ENCODE measurements at places on chromosomes 2 and 18.

DNA sequence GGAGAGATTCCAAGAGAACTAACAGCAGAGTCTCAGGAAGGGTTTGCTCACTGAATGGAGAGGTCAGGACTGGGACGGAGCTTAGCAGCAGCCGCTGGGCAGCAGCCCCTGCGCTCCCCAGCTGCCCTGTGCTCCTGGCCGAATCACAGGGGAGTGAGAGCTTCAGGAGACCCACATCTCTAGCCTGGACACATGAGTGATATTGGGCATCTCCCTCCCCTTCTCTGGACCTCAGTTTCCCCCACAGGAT is 511 bp downstream of the MATN3 start:
- DNase-seq: no peak

DNA sequence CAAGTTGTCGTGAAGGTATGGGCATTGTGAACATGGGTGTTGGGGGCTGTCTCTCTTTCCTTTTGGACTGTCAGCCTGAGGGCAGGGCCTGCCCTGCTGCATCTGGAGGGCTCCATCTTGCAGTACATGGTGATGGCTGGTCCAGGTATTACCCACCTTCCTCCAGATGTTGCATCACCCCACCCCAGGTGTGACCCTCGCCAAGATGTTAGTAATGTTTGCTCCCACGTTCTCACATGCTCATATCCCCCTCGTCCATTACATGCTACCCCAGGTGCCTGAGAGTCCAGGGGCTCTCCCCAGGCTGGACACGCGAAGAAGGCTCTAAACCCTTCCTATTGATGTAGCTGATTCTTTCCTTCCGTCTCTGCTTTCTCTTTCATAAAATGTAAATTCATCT is 13.9 kb downstream of the ZAP70 start:
- DNase-seq: no peak

GRCh38 chr2:158726911-158727592 is 68.1 kb upstream of the DAPL1 start:
- DNase-seq: no peak

- DNase-seq: no peak
These were observed 38.6 kb downstream of the PIKFYVE start for GRCh38 chr2:208304695-208305094.

- no peak for DNase-seq
These were observed 24.3 kb upstream of the FSHR start for GRCh38 chr2:49178656-49179055.

DNA sequence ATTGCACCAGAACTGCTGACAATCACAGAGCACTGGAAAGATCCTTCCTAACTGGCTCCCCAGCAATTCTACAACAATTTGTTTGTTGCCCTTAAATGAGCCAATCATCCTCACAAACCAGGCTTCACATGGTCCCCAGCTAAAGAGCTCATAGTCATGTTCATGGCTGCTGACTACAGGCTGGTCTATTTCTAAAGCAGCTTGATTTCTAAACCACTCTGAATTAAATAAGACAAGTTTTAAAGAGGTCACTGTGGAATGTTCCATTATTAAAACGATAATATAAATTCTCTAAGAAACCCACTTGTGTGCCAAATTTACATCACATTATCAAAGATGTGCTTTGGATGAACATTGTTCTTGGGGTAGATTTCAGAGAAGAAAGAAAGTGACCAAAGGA is 110.7 kb downstream of the COPS8 start:
- DNase-seq: no peak

GRCh38 chr2:65035351-65035943 is 20.8 kb upstream of the CEP68 start:
- no peak for DNase-seq

- no peak for DNase-seq
These were observed 2.8 kb downstream of the KCNIP3 start for GRCh38 chr2:95299961-95300360.

GRCh38 chr18:23971097-23971440 is 43.5 kb upstream of the TTC39C start:
- no peak for DNase-seq

GRCh38 chr2:6977113-6977741 is 60.0 kb downstream of the RNF144A start:
- DNase-seq: no peak

GRCh38 chr2:77086051-77086450 is 436.1 kb downstream of the LRRTM4 start:
- no peak for DNase-seq

DNA sequence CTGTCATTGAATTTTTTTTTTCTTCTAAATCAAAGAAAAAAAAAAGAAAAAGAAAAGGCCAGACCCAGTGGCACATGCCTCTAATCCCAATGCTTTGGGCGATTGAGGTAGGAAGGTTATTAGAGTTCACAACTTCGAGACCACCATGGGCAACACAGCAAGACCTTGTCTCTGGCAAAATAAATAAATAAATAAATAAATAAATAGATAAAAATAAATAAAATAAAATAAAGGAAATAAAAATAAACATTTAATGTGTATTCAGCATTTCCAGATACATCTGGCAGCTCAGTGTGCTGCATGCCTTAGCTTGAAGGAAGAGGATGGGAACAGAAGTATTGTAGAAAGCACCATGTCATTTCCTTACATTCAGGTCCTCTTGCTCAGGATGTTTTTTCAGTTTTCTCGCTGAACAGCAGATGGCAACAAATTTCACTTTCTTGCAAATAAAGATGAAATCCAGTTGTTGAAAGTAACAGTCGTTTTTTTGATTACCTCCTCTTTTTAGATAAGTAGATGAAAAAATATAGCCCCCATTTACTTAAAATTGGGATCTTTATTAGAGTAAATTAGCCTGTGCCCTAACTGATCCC is 25.7 kb upstream of the FAM178B start:
- no peak for DNase-seq

GRCh38 chr18:79211844-79212243 is 142.7 kb downstream of the ATP9B start:
- DNase-seq: no peak

DNA sequence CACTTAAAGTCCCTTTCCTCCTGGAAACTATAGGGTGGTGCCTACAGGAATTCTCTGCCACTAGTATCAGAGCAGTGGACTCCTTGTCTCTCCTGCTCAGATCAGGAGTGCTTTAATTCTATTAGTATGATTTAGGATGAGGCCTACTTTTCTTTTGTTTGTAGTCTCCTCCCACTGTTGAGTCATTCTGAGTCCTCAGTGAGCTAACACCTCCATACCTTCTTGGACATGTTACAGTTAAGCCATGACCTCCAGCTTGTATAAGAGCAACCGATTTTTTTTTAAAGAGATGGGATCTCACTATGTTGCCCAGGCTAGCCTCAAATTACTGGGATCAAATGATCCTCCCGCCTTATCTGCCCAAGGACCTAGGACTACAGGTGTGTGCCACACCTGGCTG is 48.7 kb upstream of the OTOF start:
- DNase-seq: no peak

GRCh38 chr2:12005886-12006681 is 259.7 kb downstream of the LPIN1 start:
- DNase-seq: peak; percentile 48

DNA sequence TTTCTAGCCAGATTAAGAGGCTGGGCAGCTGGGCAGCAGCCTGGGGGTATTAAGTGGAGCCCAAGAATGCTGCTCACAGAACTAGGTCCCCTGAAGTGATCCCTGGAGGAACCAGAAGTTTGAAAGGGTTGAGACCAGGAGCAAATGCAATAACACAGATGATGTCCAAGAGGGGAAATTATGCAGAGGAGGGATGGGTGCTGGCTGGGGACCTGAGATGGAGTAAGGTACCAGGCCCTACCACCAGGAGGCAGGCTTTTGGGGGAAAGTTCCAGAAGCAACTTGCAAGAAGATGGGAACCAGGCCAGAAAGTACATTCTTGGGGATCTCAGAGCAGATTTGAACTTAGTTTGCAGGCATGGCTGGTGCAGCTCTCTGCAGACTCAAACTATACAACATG is 175.1 kb downstream of the NCK2 start:
- DNase-seq: peak; percentile 24

GRCh38 chr2:177363332-177363731 is 29.2 kb upstream of the AGPS start:
- no peak for DNase-seq
